ENCODE measurements at places on chromosomes 6 and 20.

DNA sequence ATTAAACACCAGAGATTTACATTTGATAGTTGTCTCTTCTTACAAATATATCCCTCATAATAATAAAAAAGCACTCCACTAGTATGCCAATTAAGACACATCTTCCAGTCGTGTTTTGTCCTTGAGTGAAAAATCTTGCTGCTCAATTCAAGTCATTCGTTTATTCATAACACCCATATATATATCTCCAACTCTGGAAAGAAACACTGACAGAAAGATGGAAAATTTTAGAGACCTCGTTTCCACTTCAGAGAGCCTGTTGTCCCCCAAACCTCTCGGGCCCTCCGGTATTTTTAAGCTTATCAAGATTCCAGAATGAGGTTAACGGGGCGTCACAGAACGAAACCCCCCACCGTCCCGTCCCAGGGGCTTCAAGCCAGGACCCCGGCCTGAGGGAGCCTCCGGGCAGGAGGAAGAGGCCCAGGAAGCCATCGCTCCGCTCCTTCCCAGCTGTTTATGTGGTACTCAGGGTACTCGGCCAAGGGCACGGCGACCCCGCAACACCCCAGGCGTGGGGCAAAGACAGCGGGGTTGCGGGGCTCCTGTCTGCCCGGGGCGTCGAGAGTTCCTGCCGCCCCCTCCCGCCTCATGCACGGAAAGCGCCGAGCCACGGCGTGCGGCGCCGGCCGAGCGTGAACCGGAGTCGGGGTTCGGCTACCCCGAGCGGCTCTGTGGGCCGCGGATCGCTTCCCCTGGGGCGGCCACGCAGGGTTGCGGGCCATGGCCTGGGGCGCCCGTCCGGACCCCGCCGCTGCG, 623 bp upstream of the SNX9 start:
- DNase-seq = no peak

- no peak for DNase-seq
Observed at GRCh38 chr6:132512342-132512637, 626 bp downstream of the STX7 start.

DNA sequence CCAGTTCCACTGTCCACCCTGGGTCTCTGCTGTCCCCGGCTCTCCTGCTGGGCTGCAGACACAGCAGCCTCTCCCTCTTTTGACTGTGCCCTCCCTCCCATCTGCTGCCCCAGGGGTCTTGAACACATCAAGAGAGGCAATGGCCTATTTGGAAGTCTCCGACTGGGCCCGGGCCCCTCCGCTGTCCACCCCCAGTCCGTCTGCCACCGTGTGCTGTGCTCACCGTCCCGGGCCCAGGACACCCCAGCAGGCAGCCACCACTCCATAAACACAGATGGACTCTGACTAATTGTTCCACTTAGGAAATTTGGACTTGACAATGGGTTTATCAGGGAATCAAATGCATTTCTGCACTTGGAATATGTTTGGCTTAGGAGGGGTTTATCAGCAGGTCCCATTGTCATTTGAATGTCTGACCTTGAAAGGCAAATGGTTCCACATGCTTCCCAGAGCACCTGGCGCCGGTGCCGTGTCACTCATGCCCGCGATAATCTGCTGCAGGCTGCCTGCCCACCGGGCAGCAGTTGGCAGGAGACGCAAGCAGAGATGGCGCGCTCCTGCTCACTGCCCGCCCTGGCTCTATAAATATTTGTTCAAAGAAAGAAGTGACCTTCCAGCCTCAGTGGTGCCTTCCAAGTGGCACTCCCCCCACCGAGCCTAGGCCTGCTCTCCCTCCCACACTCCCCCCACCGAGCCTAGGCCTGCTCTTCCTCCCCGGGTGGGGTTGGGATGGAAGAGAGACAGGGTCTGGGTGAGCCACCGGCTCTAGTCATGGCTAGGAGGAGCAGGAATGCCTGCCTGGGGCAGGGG, 18.8 kb upstream of the FRMD1 start:
- DNase-seq = no peak

DNA sequence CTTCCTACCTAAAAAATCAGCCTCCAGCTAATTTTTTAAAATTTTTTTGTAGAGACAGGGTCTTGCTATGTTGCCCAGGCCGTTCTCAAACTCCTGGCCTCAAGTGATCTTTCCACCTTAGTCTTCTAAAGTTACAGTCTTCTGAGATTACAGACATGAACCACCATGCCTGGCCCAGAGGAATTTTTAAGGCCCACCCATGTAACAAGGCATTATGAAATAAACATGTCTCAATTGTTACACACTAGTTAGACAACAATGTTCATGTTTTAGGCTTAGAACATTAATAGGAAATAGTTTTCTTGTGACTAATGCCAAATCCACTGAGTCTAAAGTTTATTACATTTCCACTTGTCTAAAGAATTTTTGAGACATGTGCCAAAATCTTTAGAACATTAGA, 221.2 kb downstream of the LAMA2 start:
- DNase-seq = no peak

All from effector memory CD4-positive, alpha-beta T cell (primary cell).